ENCODE measurements at places on chromosomes 3 and 15.

DNA sequence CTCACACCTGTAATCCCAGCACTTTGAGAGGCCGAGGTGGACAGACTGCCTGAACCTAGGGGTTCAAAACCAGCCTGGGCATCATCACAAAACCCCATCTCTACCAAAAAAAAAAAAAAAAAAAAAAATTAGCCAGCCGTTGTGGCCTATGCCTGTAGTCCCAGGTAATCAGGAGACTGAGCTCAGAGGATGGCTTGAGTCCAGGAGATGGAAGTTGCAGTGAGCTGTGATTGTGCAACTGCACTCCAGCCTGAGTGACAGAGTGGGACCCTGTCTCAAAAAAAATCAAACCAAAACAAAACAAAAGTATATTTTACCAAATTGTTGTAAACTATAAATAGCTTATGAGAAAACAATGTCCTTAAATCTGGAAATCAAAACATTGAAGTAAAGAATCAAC is 34.7 kb upstream of the UBP1 start:
- DNase-seq = no peak

DNA sequence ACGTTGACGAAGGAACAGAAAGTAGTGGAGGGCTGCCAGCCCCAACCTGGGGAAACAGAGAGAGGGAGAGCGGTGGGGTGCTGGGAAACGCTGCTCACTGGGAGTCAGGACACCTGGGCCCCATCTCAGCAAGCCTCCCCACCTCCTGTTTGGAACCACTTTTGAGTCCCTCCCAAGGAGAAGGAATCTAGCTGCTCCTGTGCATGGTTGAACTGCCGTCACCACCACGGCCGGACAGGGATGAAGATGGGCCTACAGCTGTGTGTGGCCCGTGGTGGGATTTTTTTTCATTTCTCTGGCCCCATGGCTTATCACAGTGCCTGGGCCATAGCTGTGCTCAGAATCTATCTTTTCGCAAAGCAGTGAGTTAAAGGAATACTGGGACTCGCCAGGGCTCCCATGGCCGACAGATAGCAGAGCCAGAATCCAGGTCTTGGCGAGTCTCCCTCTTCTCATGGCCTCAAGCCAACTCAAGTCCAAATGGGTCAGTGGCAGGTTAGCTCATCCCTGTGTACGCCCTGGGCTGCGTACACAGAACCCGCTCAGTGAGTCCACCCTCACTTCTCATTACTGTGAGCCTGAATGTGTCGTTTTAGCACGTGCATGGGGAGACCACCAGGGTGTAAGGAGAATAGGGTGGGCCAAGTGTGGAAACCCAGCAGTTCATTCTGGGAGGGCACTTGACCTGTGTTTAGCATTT is 271.2 kb downstream of the FAM43A start:
- no peak for DNase-seq

DNA sequence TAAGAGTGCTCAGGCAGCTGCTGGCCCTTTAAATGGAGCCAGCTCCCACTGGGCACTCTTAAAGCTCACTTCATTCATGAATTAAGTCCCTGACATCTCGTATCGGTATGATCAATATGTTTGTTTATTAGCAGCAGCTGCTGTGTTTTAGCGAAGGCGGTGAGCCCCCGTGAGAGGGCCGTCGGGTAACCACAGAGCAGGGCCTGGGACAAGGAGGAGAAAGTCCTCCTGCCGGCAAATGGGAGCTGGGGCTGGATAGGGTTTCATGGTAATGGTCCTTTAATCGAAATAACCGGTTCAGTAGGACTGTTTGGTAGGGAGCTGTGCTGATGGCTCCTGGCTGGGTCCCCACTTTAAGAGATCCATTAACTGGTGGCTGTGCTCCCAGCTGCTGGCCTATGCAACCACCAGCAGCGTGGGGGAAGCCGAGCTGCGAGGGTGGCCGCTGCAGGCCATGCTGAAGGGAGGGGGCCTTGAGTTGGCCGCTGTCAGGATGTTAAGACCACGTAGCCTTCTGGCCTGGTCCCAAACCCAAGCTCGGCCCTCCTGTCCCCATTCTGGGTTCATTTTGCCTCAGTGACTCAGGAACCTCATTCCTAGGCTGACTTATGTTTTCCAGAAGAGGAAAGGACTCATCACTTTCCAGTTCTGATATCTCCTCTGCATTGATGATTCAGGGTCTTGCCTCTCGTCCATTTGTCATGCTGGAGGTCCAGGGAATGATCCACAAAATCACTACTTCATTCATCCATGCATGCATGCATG is 67.6 kb upstream of the NTRK3 start:
- no peak for DNase-seq

DNA sequence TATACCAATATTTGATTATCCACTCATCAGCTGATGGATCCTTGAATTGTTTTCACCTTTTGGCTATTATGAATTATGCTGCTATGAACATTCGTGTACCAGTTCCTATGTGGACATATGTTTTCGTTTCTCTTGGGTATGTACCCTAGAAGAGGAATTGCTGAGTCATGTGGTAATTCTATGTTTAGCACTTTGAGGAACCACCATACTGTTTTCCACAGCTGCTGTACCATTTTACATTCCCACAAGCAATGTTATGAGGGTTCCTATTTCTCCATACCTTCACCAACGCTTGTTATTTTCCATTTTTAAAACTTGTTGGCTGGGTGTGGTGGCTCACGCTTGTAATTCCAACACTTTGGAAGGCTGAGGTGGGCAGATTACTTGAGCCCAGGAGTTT is 62.9 kb downstream of the RPLP1 start:
- no peak for DNase-seq

GRCh38 chr15:96504371-96504770 is 173.9 kb downstream of the NR2F2 start:
- DNase-seq = no peak

GRCh38 chr3:13896473-13897154 is 16.7 kb upstream of the WNT7A start:
- DNase-seq = peak; percentile 69

- no peak for DNase-seq
Observed at GRCh38 chr3:177419904-177420601, 222.8 kb upstream of the TBL1XR1 start.

DNA sequence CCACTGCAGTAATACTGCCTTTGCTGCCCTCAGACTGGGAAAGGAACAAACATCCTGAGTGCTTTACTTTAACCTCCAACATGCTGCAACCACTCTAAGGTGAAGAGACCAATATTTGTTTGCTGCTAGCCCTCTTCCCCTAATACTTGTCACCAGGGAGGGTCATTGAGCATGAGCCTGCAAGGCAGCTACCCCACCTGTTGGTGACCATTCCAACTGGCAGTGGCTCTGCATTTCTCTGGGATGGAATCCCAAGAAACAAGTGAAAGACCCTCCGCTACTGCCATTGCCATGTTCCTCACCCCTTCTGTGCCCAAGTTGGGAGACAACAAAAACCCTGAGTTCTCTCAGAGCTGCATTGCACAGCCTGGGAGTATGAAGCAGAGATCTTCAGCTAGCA is 462.7 kb downstream of the ZBBX start:
- no peak for DNase-seq

DNA sequence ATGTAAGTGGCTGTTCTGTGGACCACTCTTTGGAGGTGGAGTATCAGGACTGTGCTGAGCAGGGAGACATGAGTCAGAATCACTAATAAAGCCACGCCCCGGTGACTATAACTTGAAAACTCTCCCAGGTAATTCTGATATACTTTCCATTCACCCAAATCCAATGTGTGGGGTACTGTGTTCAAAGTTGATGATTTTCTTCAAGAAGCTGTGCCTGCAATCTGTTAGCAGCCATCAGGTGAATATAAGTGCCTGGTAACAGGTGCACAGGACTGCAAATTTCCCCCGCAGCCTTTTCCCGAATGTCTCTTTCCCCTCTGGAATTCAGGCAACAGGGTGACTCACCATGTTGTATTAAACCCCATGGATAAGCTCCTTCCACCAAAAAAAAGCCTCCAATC is 17.0 kb downstream of the MAGI1 start:
- no peak for DNase-seq

GRCh38 chr3:36197151-36197550 is 183.2 kb upstream of the STAC start:
- DNase-seq = no peak

DNA sequence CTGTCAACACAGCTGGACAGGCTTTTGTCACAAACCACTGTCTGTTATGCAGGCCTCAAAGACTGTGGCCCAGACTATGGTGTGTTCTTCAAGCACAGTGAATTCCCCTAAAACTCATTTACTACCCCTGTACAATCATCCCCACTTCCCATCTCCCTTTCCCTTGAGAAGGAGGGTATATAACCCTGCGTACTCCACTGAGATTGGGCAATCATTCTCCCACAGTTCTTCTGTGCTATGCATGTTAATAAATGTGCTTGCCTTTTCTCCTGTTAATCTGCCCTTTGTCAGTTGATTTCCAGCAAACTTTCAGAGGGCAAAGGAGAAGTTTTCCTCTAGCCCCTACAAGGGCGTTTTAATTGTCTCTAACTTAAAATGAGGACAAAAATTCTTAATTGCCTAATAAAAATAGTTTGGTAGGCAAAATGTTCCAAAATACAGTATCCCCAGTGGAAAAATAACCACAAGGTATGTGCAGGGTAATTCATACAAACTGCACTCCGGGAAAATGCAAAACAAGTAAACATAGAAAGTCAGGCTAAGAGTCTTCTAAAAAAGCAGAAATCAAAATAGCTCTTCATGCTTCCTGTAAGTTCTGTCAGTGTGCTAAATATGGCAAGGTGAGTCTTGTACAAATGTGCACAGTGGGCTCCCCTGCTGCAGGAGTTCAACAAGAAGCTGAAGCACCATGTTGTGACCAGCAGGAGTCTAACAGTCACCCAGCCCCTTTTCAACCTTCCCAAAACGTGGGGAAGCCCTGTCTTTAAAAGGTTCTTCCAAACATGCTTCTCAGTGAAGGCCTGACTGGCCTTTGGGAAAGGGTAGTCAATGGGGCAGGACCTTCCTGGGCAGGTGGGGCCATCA is 10.2 kb downstream of the ATP10A start:
- DNase-seq = no peak

- no peak for DNase-seq
Observed at GRCh38 chr3:102715030-102715697, 280.3 kb downstream of the ZPLD1 start.

GRCh38 chr15:92707880-92708551 is 52.4 kb upstream of the FAM174B start:
- no peak for DNase-seq

DNA sequence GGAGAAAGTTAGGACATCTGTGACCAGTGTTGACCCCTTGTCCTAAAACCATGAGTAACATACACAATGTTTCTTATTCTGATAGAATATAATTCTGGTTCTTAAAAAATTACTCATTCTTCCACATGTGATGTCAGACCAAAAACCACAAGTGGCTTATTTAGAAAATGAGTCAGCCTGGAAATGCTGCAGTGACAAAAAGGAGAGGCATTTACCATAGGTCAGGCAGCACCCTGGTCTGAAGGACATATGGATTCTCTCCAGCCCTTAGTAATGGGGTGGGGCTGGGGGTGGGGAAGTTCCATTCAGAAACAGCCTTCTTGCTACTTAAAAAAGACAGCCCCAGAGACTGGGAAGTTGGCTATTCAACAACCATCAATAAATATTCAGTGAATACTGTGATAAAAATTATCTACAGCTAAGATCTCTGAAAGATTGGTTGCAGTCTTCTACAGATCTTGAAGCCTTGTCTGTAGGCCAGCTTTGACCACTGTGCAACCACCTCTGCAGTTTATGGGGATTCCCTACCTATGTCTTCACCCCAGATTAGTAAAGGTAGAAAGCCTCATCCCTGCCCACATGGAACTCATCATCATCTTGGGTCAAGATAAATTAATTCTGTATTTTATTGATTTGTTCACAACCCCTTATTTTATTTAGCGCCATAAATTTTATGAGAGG is 34.9 kb upstream of the TIMP4 start:
- DNase-seq = peak; percentile 99

GRCh38 chr3:146851665-146852064 is 246.5 kb upstream of the PLSCR5 start:
- DNase-seq = no peak

DNA sequence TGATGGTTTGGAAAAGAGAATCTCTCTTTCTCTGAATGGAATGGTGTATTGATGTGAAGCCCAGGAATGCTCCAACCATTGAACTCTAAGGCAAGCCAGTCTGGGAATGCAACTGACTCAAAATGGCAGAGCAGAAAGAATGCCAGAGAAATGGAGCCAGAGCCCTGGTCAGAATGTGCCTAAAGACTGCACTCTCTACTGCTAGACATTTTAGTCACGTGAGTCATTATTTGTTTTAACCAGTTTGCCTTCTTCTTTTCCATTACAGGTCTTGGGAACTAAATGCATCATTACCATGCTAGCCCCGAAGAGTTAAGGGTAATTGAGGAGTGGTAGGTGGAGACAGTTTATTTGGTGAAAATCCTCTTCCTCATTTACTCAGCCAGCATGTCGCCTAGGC is 67.3 kb upstream of the TRIM42 start:
- no peak for DNase-seq

DNA sequence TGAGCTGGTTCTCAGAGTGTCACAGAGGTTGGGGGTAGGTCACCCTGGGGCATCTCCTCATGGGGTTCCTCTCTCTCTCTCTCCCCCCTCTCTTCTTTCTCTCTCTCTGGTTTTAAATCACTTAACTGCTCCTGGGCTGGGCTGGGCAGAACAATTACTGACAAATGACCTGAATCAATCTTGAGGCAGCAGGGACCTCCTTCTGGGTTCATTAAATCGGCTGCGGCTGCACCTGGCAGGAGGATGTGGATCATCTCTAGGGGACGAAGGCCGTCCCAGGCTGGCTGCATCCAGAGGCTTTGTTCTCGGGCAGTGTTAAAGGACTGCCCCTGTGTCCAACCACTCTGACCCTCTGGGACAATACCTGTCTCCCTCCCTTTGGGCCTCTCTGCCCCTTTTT is 143.1 kb downstream of the TLE3 start:
- no peak for DNase-seq

DNA sequence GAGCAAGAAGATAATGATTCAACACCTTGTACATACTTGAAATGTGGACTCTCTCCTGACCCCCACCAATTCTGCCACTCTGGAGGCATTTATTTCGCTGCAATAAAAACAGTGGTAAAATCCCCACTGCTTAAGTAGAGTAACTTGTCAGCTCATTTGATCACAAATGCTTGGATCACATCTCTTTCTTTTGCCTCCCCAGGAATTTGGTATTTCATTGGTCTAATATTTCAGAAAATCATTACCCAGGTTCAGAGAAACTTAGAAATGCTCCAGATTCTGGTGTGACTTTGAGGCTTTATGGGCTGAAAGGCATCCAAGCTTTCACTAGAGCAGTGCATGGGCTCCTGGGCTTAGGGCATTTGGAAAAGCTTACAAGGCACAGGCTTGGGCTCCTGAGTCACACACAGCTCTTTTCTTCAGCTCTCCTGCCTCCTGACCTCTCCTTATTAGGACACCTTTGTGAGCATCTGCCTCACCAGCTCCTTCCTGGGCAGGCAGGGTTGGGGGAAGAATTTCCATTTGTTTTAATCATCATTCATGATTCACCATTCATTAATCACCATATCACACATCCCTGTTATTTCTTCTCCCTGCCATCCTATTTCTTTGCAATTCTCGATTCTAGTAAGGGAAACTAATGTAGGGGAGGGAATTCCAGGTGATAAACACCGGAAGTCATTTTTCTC is 22.5 kb downstream of the CDCP1 start:
- DNase-seq = peak; percentile 81

- peak; percentile 20 for DNase-seq
Observed at GRCh38 chr3:186162221-186162620, 53.3 kb upstream of the ETV5 start.

- no peak for DNase-seq
Observed at GRCh38 chr3:103653996-103654395, 1219.2 kb downstream of the ZPLD1 start.

GRCh38 chr3:86147119-86147518 is 843.8 kb downstream of the VGLL3 start:
- DNase-seq = no peak

GRCh38 chr3:143421556-143421955 is 302.0 kb downstream of the CHST2 start:
- peak; percentile 54 for DNase-seq

- no peak for DNase-seq
Observed at GRCh38 chr15:94875550-94875949, 644.2 kb downstream of the MCTP2 start.

All from fibroblast of villous mesenchyme (primary cell).